ENCODE measurements at places on chromosomes 7 and 10.

DNA sequence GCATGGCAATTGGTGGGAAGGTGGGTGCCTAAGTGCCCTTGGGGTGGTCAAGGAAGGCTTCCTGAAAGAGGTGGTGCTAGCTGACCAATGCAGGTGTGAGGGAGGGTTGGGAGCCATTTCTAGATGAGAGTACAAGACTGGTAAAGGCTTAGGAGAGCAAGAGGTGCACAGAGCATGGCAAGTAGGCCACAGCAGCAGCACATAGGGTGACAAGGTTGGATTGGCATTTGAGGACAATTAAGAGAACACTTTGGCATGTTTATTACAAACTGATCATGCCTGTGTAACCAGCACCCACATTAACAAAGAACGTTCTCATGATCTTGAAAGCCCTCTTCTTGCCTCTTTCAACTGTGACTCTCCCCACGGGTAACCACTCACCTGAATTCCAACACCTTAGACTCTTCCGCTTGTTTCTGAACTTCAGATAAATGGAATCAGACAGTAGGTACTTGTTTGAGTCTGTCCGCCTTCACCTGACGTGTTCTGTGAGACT lies 107.6 kb downstream of the MYL10 start:
- DNase-seq, result no peak

DNA sequence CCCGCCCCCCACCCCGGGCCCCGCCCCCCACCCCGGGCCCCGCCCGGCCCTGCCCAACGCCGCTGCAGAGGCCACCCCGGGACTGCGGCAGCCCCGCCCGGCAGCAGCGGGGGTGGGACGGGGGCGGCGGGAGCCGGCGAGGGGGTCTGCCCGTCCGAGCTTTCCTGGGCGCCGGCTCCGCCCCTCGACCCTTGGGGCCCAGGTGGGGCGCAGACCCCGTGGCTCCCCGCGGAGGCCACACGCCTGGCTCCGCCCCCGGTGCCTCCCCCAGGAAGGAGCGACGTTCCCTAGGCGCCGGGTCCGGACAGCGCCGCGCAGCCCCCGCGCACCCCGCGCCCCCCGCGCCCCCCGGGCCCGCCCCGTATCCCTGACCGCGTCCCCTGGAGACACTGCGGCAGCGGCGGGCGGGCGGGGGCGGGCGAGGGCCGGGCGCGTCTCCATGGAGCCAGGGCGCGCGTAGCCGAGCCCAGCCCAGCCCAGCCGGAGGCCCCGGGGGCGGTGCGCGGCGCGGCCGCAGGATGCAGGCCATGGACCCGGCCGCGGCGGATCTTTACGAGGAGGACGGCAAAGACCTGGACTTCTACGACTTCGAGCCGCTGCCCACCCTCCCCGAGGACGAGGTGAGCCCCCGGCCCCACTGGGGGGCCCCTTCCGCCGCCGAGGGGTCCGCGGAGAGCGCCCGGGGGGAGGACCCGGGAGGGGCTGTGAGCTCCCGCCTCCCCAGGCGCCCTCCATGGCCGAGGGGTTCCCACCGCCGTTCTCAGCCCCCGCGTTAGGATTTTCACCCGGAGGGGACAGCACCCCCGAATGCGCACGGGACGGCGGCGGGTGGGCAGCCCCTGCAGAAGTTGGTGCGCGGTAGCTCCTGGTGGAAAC lies at the start of gene KNDC1:
KNDC1 (plus strand) TSS at position 270 of the 876 bp plus-strand sequence; CDS start at position 519, 249 bp downstream.
- no peak for DNase-seq

GRCh38 chr7:22853674-22854157 lies 31.1 kb upstream of the TOMM7 start:
- no peak for DNase-seq

DNA sequence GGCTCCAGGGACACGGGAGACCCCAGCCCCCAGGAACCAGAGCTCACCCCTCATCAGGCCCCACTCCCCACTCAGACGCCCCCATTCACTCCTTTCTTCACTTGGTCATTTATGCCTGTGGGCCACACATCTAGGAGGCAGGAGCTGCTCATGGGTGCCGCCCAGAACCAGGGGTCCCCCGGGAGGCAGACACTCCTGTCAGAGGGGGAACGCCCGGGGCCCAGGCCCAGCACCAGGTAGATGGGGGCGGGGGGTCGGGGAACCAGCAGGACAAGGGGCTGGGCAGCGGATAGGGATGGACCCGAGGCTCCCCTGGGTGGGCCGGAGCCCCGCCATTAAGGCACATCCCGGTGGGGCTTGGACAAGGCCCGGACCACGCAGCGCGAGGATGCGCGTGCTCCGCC lies 11.8 kb downstream of the CALY start:
- no peak for DNase-seq

GRCh38 chr10:43739161-43739560 lies 90.5 kb upstream of the ZNF32 start:
- no peak for DNase-seq

GRCh38 chr10:110303681-110304080 lies 1.0 kb downstream of the SMNDC1 start:
- DNase-seq, result no peak

DNA sequence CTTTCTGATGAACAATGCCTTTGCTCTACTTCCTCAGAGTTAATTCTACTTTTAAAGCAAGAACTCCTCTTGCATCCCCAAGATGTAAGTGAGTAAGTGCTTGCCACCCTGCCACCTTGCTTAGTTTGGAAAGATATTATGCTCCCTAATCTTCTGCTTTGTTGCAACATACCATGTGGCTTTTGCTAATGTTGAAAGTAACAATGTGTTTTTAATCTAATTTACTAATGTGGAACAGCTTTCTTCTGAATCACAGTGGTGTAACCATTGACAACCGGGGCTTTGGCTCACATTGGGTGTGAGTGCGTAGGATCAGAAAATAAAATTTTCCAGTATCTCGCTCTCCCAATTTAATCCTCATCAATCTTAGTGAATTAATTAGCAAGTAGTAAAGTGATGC lies 254.1 kb upstream of the PTER start:
- no peak for DNase-seq

GRCh38 chr7:30348083-30348560 lies 63.7 kb downstream of the ZNRF2 start:
- peak; percentile 73 for DNase-seq

DNA sequence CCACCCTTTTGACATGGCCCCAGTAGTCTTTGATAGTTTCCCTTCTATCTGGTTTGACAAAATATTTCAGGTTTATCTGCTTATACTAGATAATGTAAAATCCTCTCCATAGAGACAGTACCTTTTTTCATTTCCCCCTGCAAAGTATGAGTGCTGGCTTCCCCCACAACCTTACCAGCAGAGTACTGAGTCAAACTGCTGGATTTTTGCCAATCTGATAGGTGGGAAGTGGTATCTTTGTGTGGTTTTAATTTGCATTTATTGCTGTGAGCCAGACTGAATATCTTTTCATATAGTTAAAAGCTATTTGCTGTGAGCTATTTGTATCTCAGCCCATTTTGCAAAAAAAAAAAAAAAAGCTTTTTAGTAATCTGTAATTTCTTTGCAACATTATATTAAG lies 32.1 kb upstream of the HECTD2 start:
- no peak for DNase-seq

DNA sequence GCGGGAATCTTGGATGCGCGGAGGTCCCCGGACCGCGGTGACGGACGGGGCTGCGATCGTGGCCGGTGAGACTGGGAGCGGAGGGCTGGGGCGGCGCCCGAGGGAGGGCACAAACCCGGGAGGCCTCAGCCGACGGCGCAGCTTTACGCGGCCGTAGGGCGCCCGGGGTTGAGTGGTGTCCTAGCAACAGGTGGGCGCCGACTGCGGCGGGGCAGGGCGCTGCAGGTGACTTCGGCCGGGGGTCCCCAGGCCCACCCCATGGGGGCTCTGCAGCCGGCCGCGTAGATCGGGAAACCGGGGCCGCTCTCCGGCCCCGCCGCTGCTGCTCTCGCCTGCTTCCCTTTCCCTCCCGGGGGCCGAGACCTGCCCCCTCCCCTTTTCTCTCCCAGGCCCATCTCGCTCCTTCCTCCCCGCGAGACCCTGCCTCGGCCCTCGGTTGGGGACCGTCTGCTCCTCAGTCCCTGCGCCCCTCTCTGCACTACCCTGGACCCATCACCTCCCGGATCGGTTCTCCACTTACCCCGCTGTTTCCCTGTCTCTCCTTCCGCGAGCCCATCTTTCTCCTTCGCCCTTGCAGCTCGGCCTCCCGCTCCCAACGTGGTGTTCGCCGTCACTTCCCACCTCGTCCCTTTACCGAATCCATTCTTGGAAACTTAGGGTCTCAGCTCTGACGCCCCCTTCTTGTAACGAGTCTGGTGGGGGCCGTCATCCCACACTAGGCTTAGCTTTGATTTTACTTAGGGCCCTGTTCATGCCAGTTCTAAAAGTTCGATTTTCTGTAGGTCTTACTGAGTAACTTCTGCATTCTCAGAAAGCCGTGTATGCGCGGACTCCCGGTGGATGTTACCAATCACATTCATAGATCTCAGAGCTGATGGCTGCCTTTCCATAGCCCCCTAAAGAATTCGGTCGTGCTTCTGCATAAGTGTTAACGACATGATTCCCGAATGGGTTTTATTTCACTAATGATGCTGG lies 18.5 kb upstream of the ACBD5 start:
- DNase-seq, result peak; percentile 50

DNA sequence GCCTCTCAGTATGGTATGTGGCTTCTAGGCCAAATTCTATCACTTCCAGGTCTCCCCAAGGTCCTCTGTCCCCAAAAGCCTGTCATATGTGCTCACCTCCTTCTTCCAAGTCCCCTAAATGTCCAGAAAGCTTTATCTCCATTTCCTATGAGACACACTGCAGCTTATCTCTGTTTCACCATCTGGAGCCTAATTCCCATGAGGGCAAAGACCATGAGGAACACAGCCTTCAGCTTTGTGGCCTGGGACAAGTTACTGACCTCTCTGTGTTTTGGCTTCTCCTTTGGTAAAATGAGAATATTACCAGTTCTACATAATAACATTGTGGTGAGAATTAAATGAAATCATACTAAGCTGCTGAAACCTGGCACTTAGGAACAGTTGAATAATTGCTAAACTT lies 19.2 kb downstream of the ST8SIA6 start:
- no peak for DNase-seq

- no peak for DNase-seq
These were observed 141.5 kb upstream of the PCBD1 start for GRCh38 chr10:71029907-71030306.

- DNase-seq, result no peak
These were observed 3.8 kb downstream of the PRKCQ start for GRCh38 chr10:6576326-6576725.

GRCh38 chr10:44426247-44427034 lies 41.5 kb upstream of the CXCL12 start:
- no peak for DNase-seq

GRCh38 chr7:90846192-90846591 lies 250.1 kb downstream of the CDK14 start:
- no peak for DNase-seq

DNA sequence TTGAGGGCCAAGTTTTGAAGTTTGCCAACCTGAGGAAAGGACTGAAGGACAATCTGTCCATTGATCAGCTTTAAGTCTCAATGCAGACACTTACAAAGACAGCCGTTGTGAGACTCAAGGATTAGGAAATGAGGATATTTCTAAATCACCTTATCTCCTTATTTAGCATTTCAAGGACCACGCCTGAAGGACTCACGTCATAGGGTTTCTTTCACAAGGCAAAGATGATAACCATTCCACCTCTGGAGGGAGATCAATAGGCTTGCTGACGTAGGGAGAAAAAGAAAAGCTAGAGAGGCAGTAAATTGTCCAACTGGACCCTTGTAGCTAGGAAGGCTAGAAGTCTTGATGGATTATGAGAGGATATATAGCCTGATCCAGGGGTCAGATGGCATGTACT lies 3.3 kb upstream of the ASB4 start:
- DNase-seq, result no peak

- no peak for DNase-seq
These were observed 18.7 kb downstream of the HERPUD2 start for GRCh38 chr7:35676211-35676610.

DNA sequence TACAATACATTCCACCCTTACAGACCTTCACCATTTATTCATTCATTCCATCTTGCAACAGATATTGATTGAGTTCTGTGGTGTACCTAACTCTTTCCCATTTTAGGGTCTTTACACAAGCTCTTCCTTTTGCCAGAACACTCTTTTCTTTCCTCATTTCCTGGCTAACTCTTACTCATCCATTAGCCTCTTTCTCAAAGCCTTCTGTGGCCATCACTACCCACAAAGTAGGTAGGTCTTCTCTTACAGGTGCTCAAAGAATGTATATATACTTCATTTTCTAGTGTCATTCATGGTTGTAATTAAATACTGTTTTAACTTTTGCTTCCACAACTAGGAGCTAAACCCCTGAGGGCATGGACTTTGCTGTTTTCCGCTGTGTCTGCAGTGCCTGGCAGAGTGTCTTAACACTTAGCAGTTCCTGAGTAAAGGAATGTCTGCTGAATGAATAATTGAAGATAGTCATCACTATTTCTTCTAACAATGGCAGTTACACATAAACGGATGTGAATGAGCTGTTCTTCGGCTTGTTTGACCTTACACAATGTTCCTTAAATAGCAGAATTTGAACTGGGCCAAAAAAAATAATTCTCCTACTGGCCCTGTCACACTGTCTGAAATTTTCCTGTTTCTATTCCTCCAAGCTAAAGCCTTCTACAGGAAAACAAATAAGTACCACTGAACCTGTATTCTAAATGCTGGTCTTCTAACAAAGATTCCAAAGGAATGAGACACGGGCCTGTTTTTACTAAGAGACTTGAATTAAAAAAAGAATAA lies 15.1 kb downstream of the BCAP29 start:
- peak; percentile 42 for DNase-seq

DNA sequence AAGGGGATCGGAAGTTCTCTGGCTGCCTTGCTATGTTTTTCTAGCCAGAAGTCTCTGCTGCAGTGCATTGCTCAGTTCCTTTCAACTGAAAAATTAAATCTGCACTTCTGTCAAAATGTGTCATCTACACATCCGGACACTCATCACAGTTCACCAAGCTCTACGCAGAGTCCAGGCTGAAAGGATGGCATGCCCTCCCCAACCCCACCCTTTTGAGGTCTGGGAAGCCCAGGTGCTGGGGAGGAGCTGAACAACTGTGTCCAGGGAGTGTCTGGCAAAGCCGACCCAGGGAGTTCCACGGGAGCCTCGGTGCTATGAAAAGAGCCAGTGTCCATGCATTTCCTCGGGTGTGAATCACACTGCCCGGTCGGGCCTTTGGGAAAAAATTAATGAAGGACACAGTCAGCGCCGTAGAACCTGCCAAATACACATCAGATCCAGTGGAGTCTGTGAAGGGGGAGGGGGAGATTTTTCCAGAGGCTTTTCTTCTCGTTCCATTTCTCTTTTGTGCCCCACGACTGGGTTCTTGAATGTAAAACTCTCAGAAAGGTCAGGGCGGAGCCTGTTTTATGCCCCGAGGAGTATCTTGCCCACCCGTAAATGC lies 757 bp upstream of the PALS2 start:
- DNase-seq, result no peak

GRCh38 chr10:77041636-77042258 lies 595.9 kb downstream of the KCNMA1 start:
- DNase-seq, result no peak

- no peak for DNase-seq
These were observed 46.1 kb downstream of the KLF6 start for GRCh38 chr10:3738855-3739350.

DNA sequence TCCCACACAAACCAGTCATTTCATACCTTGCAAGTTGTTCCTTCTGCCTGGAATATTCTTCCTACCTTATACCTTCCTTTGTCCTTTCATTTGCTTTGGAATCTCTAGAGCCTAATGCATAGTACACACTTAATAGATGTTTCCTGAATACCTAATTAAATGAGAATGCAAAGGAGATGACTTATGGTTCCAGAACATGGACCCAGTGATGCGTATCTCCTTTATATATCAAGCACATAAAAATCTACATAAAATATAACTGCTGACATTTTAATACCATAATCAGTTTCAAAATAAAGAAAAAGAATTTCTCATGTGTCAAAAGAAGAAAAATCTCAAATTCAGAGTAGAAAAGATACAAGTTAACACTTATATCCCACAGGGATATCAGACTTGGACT lies 110.6 kb upstream of the ASAH2 start:
- no peak for DNase-seq
